GF-D8 (cell line): ENCODE measurements at places on chromosomes 2 and 18.

DNA sequence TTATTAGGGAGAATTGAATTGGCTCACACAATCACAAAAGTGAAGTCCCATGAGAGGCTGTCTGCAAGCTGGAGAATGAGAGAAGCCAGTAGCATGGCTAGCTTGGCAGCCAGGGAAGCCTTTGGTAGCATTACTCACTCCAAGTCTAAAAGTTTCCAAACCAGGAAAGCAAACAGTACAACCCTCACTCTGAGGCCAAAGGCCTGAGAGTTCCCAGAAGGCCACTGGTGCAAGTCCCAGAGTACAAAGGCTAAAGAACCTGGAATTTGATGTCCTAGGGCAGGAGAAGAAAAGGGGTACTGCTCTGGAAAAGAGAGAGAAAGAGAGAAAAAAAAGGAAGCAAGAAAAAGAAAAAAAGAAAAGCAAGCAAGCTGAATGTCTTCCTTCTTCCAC is 318.2 kb downstream of the RND3 start:
- no peak for DNase-seq

DNA sequence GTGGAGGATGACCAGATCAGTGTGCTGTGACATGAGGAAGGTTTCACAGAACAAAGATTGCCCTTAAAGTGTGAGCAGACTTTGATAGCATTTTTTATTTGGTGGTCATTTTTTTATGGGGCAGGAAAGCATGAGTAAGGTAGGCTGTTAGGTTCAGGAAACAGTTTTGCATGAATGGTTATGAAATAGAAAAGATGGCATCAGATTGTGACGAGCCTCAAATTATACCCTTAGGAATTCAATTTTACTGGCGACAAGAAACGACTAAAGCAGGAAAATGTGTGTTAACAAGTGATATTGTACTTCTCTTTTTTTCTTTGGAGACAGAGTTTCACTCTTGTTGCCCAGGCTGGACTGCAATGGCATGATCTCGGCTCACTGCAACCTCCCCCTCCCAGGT is 44.7 kb downstream of the PIK3C3 start:
- peak; percentile 88 for DNase-seq

- no peak for DNase-seq
Measured at GRCh38 chr2:2836343-2837070, 505.4 kb upstream of the MYT1L start.

- DNase-seq, result no peak
Measured at GRCh38 chr2:218990612-218991011, 2.6 kb downstream of the CRYBA2 start.

- no peak for DNase-seq
Measured at GRCh38 chr18:2907550-2908135, 60.8 kb downstream of the EMILIN2 start.

DNA sequence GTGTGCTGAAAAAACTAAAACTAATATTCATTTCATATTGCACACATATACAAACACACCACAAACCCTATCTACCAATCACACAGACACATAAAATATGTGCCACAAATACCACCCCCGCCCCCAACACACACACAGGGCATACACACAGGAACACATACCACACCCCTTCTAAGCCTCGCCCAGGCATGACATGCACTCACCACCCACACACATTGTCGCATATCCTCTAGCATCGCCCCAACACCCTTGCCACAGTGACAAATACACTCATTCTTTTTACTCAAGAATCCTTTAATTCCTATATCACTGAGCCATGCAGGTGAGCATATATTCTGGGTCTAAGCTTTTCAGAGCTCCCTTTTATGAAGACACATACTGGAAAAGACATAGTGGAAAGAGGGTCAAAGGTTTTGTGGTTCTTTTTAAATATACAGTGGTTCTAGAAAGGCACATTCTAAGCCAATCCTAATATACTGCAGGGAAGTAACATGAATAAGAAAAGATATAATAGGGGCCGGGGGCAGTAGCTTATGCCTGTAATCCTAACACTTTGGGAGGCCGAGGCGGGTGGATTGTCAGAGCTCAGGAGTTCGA is 24.5 kb upstream of the LCLAT1 start:
- DNase-seq, result no peak

- DNase-seq, result no peak
Measured at GRCh38 chr2:240410808-240411207, 24.7 kb upstream of the GPC1 start.

DNA sequence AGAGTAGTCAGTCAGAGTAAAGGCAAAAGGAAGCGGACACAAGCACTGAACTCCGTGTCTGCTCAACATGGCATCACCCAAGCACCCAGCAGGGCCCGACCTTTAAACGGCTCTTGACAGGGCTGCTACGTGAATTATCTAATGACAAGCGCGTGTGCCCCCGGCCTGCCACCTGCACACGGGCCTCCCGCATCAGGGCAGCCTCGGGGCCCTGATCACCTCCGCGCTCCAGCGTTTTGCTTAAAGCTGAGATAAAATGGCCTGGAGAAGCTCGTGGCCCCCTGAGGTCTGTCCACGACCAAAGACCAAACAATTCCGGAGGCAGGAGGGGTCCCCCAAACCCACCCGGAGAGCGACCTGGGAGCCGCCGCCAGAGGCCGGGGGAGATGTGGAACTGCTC is 376 bp downstream of the NDUFA10 start:
- DNase-seq, result no peak

DNA sequence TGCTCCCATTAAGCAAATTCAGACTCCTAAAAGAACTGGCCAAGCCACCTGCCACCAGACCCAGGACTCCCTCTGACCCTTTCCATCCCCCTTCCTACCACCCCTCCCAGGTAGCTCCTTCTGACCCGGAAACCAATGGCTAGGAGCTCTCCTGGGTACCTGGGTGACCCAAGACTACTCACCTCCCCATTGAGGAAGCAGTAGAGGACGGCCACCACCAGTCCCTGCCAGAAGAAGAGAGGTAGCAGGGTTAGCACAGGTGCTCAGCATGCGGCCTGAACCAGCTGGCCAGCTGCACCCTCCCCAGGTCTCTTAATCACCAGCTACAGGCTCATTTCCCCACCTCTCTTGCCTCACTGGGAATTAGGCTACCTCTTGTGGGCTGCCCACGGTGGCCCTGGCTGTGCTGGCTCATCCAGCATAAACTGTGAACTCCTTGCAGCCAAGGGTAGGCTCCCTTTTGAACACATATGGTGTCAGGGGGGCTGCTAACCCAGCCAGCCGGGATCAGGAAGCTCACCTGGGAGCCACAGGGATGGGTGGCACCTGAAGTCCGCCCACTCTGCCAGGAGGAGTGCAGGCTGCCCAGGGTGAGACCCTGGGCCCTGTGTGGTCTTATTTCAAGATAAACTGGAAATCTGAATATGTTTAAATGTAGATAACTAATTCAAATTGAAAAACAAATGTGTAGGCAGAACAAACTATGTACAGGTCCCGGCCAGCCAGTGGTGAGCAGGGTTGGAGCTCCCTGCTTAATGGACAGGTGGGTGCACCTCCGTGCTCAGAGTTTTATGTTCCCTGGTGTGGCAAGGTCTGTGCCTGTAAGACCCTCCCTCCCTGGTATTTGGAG is 9.9 kb downstream of the TMEM37 start:
- DNase-seq, result no peak

GRCh38 chr2:71884303-71885042 is 263.2 kb downstream of the CYP26B1 start:
- no peak for DNase-seq

GRCh38 chr2:230796280-230796862 is 68.4 kb upstream of the ITM2C start:
- DNase-seq, result no peak

DNA sequence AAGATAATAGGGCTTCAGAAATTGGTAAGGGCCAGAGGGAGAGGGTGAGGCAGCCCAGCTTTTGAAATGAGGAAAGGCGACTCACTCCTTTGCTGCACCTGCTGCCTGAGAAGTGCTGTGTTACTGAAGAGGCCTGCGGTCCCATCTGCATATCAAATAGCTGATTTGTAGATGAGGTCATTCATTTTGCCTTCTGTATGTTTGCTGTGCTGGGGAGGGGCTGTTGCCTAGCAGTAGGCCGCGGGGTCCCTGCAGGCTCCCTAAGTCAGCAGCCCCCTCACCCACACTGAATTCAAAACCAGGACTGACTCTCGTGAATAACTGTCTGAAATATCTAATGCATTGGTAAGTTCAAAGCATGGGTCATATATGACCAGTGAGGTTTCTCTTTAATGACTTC is 377.2 kb downstream of the SOX11 start:
- DNase-seq, result no peak

DNA sequence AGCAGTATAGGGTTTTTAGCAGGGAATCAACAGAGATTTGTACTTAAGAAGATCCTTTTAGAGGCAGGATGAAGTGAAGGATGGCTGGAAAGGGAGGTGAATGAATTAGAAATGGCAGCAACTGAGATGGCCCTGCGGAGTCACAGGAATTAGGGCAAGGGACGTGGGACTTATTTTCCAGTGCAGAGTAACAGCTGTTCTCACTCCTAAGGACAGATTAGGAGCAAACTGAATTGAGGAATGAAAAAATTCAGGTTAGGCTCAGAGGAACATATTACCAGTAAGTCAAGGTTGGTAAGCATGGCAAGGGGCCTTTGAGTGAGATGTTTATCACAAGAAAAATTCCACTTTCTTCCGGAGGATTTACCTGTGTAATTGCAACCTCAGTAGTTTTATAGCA is 34.4 kb downstream of the COL4A3 start:
- no peak for DNase-seq

DNA sequence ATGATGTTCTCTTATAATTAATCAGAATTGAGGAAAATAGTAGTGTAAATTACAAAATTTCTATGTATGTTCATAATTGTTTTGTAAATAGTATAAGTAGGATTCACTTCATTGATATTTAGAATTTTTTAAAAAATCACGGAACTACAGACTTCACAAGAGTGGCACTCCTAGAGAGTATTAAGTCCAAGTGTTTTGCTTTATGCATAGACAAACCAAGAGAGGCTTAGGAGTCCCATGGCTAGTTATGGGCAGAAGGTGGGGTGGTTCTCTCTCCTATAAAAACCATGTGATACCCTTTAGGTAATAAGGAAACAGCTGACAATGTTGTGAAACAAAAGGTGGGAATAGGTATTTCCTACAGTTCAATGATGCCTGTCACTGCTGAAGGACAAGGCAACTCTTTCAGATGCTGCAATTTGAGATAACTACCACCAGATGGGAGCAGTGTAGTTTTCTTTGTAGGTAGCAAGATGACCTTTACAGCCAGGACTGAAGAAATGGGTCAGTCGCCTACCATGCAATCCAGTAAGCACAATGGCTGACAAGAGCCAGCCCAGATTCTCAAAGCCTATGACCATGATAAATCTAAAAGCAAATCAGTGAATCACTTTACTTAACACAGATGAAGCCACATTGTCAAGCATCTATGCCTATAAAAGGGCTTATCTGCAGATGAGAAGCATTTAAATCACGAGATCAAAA is 83.9 kb downstream of the AAK1 start:
- peak; percentile 60 for DNase-seq

- DNase-seq, result no peak
Measured at GRCh38 chr2:11320698-11321492, 23.5 kb downstream of the ROCK2 start.

- no peak for DNase-seq
Measured at GRCh38 chr2:148978026-148978685, 60.3 kb upstream of the LYPD6B start.

DNA sequence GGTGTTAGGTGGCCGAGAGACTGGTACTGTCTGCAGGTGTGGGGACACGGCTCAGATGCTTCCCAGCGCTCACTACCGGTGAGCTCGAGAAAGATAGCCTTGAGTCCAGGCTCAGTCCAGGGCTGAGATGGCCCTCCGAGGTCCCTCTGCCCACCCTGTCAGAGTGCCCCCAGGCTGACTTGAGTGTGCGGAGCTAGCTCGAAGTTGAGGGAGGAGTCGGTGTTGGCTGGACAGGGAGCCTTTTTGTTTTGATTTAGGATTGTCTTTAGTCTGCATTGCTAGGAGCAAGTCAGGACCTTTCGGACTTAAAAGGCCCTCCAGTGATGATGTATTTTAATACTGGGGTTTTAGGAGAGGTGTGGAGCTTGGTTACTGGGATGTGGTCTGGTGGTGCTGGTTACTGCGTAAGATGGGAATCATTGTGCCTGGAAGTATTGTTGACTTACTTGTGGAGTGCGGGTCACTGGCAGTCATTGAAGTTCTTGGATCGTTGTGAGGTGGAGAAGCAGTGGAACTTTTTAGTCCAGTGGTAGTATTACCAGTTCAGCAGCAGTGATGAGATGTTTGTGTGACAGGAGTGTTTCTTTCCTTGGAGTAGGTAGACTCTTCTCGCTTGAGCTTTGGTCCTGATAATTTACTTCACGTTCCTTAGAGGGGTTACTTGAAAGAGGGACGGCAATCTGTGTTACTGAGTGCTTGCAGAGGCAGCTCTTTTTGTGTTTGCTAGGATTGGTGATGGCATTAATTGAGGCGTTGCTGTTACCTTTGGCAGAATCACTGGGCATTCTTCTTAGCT is 633 bp downstream of the KIAA1328 start:
- no peak for DNase-seq

DNA sequence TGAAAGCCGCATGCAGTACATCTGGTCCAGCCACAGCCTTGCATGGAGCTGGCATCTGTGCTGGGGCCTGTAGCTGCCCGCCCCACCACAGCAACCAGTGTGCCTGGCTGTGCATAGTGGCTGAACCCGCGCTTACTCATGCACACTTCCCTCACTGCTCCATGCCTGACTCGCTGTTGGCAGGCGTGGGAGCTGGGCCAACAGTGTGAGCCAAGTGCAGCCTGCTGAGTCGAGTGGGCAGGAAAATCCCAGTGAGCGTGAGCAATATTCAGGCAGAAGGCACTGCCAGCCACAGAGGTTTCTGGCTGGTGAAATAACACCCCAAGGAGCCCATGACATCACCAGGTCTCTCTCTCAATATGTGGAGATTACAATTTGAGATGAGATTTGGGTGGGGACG is 1674.1 kb upstream of the TMEFF2 start:
- DNase-seq, result no peak

- DNase-seq, result no peak
Measured at GRCh38 chr2:72539071-72539552, 286.7 kb downstream of the EXOC6B start.

DNA sequence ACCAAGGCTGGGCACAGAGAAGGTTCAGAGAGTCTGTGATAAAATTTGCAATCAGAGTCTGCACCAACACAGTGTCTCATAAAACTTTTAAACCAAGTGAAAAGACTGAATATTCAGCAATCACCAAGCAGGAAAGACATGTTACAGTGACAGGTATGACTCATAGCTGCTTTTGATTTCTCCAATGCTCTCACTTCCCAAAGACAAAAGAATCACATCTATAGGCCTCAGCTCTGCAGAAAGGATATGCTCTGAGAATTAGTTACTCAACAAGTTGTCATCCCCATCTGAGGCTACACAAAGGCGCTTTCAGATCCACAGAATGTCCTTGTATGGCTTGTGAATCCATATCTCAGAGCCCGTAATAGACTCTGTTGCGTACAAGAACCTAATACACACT is 92.5 kb downstream of the KCNF1 start:
- DNase-seq, result no peak

GRCh38 chr2:196849895-196850294 is 40.7 kb upstream of the C2orf66 start:
- DNase-seq, result no peak

- no peak for DNase-seq
Measured at GRCh38 chr2:31337860-31338259, 76.7 kb downstream of the XDH start.

GRCh38 chr2:9191041-9191481 is 15.6 kb upstream of the ASAP2 start:
- DNase-seq, result no peak
